ENCODE measurements at places on chromosomes 5 and 9.

GRCh38 chr5:133362438-133362837 is 249.9 kb downstream of the FSTL4 start:
- no peak for DNase-seq

DNA sequence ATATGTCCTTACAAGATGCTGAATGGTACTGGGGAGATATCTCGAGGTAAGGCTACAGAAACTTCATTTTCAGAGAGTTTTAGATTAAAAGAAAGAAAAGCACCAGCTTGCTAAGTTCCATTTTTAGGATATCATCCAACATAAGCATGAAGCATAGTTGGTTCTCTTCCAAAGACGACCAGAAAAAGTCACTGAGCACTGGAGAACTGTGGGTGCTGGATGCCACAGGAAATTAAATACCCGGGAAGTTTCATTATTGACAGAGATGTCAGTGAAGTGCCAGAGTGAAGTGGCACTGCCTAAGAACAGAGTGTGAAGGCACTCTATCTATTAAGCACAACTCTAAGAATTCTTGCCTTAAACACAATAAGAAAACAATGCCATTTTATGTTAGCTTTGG is 76.8 kb downstream of the PIK3R1 start:
- DNase-seq: no peak

- no peak for DNase-seq
Measured at GRCh38 chr9:127905788-127906191, 6.4 kb upstream of the ST6GALNAC6 start.

DNA sequence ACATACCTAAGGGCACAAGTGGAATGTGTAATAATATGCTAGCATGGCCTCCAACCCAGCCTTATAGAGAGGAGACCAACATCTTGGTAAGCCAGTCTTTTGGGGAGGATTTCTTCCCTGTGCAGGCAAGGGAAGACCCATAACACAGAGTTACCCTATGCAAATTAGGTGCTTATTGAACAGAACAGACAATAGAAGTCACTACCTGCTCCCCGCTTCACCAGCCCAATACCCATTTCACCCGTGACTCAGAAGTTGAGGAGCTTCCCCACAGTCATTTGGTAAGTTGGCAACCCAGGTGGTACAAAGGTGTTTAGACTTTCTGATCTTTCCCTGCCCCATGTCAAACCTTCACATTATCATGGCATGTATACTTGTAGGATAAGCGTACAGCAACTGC is 44.6 kb downstream of the AOPEP start:
- DNase-seq: no peak

GRCh38 chr5:50564079-50564478 is 102.4 kb upstream of the PARP8 start:
- DNase-seq: no peak

DNA sequence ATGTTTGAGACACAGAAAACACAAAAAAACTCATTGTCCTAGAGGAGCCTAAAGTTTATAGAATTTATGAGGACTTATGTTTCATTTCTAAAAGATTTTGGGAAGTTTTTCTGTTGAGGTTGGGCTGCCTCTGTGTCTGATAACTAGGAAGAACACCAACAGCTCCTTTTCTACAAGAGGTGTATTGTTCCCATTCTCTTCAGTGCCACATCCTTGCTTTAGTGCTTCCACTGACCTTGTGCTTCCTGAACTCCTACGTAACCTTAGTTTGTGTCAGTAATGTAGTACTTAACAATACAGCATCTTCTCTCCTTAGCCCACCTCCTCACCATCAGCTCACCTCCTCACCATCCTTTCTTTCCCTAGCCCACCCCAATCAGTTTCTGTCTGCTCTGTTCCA is 117.3 kb upstream of the TNC start:
- no peak for DNase-seq

DNA sequence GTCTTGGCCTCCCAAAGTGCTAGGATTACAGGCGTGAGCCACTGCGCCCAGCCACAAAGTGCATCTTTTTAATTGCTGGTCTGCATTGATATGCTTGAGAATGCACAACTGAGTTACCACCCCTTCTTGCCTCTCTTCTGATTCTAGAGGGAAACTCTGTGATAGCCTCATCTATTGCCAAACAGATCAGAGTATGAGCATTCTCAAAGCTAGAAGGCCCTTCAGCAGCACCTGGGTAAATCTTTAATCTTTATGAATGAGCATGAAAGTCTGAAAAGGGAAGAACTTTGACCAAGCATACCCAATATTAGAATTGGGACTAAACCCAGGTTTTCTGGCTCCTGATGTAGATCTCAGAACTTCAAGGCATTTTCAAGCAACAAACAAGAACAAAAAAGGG is 298.3 kb upstream of the TNC start:
- no peak for DNase-seq

DNA sequence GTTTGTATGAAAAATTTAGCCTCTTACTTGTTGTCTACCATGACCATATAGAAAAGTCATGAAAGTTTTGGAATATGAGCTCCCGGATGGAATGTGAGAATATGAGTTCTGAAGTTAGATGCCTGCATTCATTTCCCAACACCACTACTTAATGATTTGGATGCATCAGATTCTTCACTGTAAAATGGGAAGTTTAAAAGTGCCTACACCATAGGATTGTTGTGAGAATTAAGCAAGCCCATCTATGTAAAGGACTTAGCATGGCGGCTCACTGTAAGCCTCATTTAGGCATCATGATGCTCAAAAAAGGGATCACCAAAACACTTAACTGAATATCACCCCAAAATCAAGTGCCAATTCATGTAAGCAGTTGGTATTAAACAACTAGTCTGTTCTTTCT is 177.3 kb downstream of the RAB3C start:
- no peak for DNase-seq

GRCh38 chr5:124065508-124065907 is 553.5 kb downstream of the CSNK1G3 start:
- DNase-seq: no peak

GRCh38 chr5:137672001-137672400 is 63.9 kb downstream of the KLHL3 start:
- no peak for DNase-seq

DNA sequence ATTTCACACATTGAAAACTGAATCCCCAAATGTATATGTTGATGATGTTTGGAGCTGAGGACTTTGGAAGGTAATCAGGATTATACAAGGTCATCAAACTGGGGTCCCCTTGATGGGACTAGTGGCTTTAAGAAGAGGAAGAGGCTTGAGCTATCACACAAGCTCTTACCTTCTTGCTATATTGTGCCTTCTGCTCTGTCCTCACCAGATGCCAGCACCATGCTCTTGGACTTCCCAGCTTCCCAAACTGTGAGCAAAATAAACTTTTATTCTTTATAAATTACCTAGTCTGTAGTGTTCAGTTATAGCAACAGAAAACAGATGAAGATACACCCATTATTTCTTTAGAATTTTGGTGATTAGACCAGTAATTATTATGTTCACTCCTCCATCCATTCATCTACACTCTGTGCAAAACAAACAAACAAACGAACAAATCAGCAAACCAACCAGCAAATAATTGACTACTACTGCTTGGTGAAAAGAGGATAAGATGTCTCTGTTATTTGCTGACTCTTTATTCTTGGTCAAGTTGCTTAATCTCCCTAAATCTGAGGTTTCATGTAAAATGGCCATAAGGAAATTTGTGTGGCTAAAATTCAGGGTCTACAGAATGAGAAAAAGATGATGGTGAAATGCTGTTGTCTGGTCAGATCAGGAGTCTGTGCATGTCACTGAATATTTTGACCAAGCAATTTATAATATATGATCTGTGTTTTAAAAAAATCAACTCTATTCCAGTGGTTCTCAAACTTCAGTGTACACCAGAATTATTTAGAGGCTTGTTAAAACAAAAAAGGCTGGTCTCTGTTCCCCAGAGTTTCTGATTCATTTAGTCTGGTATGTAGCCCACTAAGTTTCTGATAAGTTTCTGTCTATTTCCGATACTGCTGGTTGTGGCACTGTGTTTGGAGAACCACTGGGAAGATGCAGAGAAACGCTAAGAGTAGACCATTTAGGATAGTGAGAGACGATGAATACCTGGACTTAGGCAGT is 854.1 kb downstream of the MAT2B start:
- DNase-seq: no peak

DNA sequence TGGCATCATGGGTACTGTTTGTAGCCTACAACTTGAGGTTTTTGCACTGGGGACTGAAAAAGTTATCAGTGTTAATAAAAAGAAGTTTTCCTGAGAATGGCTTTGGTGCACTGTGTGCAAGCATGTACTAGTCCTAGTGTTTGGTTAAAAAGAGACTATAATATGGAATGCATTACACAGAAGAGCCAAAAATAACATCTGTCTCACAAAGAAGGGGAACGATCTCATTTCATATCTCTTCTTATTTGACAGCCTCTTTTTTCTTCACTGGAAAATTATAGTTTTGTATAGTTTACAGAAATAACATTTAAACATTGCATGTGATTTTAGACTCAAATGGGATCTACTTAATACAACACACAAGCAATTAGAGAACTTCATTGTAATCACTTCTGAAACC is 127.0 kb upstream of the GDNF start:
- DNase-seq: no peak

GRCh38 chr9:134969156-134970045 is 51.7 kb upstream of the FCN1 start:
- no peak for DNase-seq

DNA sequence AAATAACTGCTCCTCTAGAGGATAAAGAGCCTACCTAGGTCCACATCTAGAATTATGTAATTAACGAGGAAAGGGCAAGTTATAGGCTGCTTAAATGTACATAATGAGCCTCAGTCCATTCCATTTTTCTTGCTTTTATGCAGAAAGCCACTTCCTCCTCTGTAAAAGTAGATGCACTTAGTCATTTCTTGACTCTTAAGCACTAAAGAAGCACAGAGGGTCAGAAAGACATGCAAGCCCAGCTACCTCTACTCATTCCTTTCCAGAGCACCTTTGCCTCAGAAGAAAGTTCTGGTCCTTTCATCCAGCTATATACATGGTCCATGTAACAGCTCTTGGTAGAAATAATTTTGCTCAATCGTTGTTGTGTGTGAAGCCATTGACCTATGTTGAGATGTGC is 308.0 kb upstream of the NREP start:
- no peak for DNase-seq

GRCh38 chr9:114080773-114081440 is 2.8 kb upstream of the AMBP start:
- no peak for DNase-seq

- DNase-seq: peak; percentile 78
Measured at GRCh38 chr9:69672596-69673310, 582 bp upstream of the APBA1 start.

DNA sequence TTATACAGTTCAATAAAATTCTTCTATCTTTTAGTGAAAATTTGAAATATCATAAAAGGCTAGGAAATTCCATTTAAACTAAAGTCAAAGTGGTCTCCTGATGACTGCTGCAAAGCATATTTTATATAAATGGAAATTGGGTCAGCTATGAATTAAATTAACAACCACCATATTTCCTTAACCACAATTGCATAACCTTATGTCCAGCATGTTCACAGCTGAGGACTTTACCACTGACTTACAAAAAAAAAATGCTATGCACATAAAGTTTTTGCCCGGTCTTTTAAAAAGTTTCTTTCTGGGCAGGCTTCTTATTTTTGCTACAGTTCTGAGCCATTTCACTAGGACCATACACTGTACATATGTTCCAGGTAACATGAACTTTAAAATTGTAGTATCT is 208.6 kb upstream of the RGMB start:
- DNase-seq: no peak

- no peak for DNase-seq
Measured at GRCh38 chr9:119435076-119435475, 65.8 kb upstream of the BRINP1 start.

DNA sequence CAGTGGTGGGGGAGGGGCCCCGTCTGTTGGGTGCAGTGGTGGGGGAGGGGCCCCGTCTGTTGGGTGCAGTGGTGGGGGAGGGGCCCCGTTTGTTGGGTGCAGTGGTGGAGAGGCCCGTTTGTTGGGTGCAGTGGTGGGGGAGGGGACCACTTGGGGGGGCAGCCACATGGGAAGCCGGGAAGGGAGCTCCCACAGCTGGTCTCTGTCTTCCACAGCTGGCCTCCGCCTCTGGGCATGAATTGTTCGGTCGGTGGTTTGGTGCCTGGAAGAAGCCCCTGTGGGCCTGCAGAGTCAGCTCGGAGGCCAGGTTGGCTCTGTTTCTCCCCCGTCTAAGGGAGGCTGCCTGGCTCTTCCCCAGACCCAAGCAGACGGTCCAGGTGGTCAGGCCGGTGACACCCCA is 69.3 kb downstream of the COL5A1 start:
- DNase-seq: no peak

GRCh38 chr5:4676934-4677333 is 463.2 kb upstream of the ADAMTS16 start:
- no peak for DNase-seq

GRCh38 chr9:109254317-109254716 is 66.5 kb downstream of the EPB41L4B start:
- DNase-seq: peak; percentile 32

DNA sequence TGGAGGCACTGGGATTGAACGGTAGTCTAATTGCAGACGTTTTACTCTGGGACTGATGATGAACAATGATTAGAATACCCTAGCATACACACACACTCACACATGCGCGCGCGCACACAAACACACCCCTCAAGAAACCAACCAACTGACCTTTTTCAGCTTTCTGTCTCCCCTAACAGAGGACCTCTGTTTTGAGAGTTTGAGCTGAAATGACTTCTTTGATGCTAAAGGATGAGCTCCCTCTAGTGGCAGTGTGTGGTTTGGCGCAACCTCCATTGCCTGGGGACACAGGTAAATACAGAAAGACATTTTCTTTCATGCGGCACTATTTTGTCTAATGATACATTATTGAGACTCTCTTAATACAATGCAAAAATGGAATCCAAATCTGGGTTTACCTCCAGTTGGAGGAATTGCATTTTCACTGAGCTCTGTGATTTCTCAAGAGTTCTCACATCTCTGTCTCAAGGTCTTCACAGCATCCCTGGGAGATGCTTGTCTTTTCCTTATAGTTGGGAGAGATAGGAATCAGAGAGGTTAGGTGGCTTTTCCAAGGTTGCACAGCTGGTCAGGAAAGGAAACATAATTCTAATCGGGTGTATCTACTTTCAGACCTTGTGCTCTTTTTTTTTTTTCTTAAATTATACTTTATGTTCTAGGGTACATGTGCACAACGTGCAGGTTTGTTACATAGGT is 187.5 kb downstream of the TMEM38B start:
- DNase-seq: peak; percentile 18

- DNase-seq: no peak
Measured at GRCh38 chr5:3684118-3684517, 88.5 kb downstream of the IRX1 start.

DNA sequence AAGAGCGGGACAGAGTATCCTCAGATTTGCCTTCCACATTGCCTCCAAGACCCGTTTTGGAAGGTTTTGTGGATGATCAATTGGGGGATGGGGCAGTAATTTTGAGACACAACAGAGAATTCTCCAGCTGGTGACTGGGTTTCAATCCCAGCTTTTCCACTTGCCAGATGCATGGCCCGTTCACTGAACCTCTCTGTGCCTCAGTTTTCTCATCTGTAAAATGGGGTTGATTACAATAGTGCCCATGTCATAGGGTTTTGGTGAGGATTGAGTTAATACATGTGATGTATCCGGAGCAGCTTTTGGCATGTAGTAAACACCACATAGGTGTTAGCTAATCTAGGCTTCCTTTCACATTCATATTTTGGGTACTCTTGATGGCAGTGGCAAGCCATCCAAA is 59.7 kb downstream of the PSAT1 start:
- DNase-seq: no peak

Measured in fibroblast of skin of left quadriceps (primary cell).